ENCODE measurements at places on chromosomes 12 and 14. TPM values are rescaled to one million over a fixed set of nuclear protein-coding genes. Genes with fewer than 3 reads are reported as not detected.

GRCh38 chr14:103547455-103547940, 15.0 kb downstream of the BAG5 start:
- no peak for DNase-seq
- no peaks in the 10 kb centered on the region for H3K27me3 ChIP-seq
- H3K36me3 ChIP-seq = no peaks in the 10 kb centered on the region
- no peak overlapping the region for H3K4me3 ChIP-seq
- peaks cover 12% of the 10 kb centered on the region for H3K4me1 ChIP-seq

ITGB7 gene
- total RNA-seq = 1.3 TPM

SERPINA5 gene
- 0.36 TPM for total RNA-seq

VWF gene
- total RNA-seq = 0.23 TPM

WIF1 gene
- total RNA-seq = not detected

DNA sequence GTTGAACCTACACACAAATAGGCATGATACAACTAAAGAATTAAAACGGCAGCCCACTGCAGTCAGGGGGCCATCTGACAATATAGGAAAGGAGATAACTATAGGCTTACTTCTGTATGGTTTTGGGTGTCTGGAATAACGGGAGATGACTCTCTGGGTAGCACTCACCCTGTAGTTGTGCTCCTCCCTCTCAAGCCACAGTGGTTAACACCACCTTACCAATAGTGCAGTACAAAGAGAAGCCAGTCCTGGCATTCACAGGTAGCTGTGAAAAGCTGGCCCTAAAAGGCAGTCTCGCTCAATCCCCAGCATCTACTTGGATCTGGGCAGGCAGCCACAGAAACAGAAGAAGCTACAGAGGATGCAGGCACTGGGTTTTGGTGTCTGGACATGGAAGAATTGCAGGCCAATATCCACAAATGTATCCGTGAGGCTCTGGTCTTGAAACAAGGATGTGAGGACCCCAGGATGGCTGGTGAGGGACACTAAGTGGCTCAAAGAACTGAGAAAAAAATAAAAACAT, 93.0 kb downstream of the DPF3 start:
- H3K4me1 ChIP-seq = peaks cover 26% of the 10 kb centered on the region
- no peak for DNase-seq
- H3K4me3 ChIP-seq = no peak overlapping the region
- no peaks in the 10 kb centered on the region for H3K27me3 ChIP-seq
- peak overlapping the region; percentile 80 for H3K27ac ChIP-seq

KRT2 gene
- total RNA-seq = not detected

DNA sequence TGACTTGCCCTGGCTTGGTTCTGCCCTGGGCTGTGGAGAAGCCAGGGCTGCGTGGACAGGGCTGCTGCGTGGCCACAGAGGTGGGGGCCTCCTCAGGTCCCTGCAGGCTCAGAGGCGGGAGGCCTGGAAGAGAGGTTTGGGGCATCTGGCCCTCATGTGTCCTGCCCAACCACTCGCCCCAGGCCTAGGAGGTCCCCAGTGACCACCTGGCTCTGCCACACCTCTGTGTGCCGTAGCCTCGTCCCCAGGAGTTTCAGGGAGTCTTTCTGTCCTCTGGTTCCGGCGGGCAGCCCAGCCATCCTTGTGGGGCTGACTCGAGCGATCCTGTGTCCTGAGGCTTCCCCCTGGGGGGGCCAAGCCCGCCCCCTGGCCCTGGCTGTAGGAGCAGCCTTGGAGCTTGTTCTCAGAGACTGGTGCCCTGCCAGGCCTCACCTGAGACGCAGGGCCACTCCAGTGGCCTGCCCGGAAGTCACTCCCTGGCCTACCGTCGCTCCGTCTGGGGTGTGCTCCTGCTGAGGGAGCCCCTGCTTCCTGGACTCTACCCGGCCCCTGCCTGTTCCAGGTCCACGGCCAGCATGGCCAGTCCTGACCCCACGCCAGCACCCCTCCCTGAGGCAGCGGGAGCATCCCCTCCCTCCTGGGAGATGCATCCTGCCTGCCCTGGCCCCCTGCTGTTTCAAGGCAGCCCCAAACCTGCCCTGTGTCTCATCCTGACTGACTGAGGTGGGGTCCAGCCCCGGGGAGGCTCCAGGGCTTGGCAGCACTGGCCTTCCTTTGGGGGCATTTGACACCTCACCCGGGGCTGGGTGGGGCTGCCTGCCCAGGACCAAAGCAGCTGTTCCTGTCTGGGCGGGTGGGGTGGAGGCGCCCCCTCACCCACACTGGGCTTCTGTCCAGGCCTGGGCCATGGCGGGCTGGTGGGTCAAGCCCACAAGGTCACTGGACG, 13.9 kb downstream of the ASPG start:
- DNase-seq = no peak
- H3K4me1 ChIP-seq = no peaks in the 10 kb centered on the region
- no peaks in the 10 kb centered on the region for H3K27me3 ChIP-seq

PZP gene
- not detected for total RNA-seq

KITLG gene
- total RNA-seq = 15.9 TPM

SLC17A8 gene
- total RNA-seq = not detected

DNA sequence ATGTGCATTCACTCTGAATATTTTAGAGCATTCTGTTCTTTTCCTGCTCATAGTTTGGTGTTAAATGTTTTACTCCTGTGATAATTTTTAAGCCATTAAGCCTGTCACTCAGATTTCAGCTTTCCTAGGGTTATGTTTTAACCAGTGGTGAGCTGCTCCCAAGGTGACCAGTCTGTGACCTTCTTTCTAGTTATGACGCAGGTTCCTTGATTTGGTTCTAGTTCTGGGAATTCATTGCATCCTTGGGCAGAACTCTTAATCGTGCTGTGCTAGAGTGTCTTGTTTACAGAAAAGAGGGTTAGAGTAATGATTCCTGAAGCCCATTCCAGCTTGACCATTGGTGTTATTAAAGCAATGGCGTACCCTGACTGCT, 2.2 kb downstream of the GABARAPL1 start:
- H3K4me1 ChIP-seq = peaks cover 7% of the 10 kb centered on the region
- H3K4me3 ChIP-seq = peak overlapping the region; percentile 92
- H3K27me3 ChIP-seq = no peaks in the 10 kb centered on the region
- peak; percentile 50 for DNase-seq
- H3K27ac ChIP-seq = peak overlapping the region; percentile 99

GRCh38 chr14:78950649-78951048, 780.5 kb downstream of the NRXN3 start:
- H3K27me3 ChIP-seq = no peaks in the 10 kb centered on the region
- no peaks in the 10 kb centered on the region for H3K36me3 ChIP-seq
- H3K4me3 ChIP-seq = no peak overlapping the region
- peak; percentile 82 for DNase-seq

GRCh38 chr12:76346798-76347420, 1.3 kb downstream of the BBS10 start:
- no peaks in the 10 kb centered on the region for H3K36me3 ChIP-seq
- DNase-seq = peak; percentile 59
- no peaks in the 10 kb centered on the region for H3K27me3 ChIP-seq

DNA sequence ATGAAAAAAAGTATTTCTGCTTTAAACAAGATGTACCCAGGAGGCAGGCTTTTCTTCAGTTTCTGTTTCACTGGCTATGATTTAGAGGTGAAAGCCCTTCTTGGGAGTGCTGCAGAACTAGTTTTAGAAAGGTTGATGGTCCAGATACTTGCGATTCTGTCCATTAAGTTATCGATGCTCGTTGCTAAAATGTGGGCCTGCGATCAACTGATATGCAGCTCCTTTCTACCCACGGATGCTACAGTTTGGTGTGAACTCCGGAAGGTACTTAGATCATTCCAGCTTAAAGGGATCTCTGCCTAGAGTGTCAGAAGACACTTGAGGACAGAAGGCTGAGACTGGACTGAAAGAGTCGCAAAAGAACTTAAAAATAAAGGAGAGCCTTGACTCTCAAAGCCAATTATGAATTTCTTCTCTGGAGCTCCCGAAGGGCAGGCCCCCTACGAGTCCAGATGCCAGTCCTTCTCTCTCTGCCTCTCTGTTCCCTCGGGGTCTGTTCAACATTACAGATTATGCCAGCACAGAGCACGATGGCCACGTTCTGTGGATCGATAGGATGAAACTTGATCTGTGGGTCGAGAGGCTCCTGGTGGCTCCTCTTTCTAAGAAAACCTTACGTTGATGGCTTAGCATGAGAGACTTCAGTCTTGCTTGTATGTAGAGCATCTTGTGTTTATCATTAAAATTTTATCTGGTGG, 40.0 kb downstream of the FBXW8 start:
- peaks cover 21% of the 10 kb centered on the region for H3K36me3 ChIP-seq
- H3K27ac ChIP-seq = no peak overlapping the region
- H3K27me3 ChIP-seq = no peaks in the 10 kb centered on the region
- DNase-seq = no peak
- H3K4me1 ChIP-seq = no peaks in the 10 kb centered on the region
- H3K4me3 ChIP-seq = no peak overlapping the region

- H3K4me3 ChIP-seq = no peak overlapping the region
- H3K27ac ChIP-seq = no peak overlapping the region
- no peaks in the 10 kb centered on the region for H3K36me3 ChIP-seq
- H3K27me3 ChIP-seq = no peaks in the 10 kb centered on the region
- H3K4me1 ChIP-seq = no peaks in the 10 kb centered on the region
- no peak for DNase-seq
These were observed 593.7 kb downstream of the TMEM121 start for GRCh38 chr14:106120101-106120500.

DNA sequence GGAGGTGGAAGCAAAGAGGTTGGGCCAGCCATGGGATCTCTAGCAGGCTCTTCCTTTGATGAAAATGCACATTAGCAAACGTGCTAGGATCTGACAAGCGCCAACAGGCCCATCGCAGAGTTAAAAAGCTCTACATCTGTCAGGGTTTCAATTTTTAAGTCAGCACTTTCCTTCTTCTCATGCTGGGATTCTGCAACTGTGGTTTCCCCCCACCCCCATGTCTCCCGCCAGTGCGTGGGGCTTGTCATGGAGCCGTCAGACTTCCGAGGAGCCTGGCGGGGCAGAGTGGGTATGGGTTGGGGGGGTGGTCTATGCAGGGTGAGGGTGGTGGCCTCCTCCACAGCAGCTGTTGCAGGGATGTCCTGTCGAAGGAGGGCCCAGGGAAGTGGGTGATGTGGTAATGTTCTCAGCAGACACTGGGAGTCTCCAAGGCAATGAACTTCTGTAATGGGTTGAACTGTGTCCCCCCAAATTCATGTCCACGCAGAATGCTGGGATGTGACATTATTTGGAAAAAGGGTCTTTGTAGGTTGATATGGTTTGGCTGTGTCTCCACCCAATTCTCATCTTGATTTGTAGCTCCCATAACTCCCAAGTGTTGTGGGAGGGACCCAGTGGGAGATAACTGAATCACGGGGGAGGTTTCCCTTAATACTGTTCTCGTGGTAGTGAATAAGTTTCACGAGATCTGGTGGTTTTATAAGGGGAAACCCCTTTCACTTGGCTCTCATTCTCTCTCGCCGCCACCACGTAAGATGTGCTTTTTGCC, 115.2 kb upstream of the MAP1LC3B2 start:
- no peaks in the 10 kb centered on the region for H3K36me3 ChIP-seq
- no peak overlapping the region for H3K4me3 ChIP-seq
- DNase-seq = no peak
- H3K27ac ChIP-seq = no peak overlapping the region
- H3K27me3 ChIP-seq = no peaks in the 10 kb centered on the region

DNA sequence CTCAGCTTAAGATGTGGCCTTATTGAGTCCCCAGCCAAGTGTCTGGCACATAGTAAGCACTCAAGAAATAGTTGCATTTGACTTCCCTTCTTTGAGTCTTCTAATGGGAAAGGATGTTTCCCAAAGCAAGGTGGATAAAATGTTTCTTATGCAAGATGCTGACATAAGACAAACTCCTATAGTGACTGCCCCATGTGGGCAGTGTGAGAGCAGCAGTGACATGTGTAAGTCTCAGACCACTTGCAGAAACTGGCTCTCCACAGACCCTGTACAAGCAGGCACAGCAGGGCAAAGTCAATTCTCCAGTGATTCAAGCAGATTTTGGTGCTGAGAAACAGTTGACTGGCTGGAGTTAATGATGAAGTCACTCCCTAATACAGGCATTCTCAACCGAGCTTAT, 255.3 kb downstream of the ANO2 start:
- H3K4me1 ChIP-seq = no peaks in the 10 kb centered on the region
- no peaks in the 10 kb centered on the region for H3K36me3 ChIP-seq
- H3K27me3 ChIP-seq = no peaks in the 10 kb centered on the region
- no peak overlapping the region for H3K27ac ChIP-seq
- DNase-seq = no peak
- H3K4me3 ChIP-seq = no peak overlapping the region

- H3K4me3 ChIP-seq = no peak overlapping the region
- no peaks in the 10 kb centered on the region for H3K4me1 ChIP-seq
- no peak for DNase-seq
- H3K27me3 ChIP-seq = no peaks in the 10 kb centered on the region
These were observed 34.2 kb upstream of the RNASE1 start for GRCh38 chr14:20836668-20837338.

DNA sequence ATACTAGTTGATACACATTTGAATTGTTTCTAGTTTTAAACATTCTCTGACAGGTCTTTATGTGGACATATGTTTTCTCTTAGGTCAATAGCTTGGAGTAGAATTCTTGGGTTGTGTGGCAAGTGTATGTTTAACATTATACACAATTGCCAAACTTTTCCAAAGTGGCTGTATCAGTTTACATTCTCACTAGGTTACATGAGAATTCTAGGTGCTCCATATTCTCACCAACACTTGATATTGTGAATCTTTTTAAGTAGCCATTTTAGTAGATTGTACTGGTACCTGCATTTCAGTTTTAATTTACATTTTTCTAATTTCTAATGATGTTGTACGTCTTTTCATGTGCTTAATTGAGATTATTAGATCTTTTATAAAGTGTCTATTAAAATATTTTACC, 28.6 kb downstream of the CCDC91 start:
- H3K4me3 ChIP-seq = no peak overlapping the region
- no peaks in the 10 kb centered on the region for H3K27me3 ChIP-seq
- no peak overlapping the region for H3K27ac ChIP-seq
- H3K36me3 ChIP-seq = no peaks in the 10 kb centered on the region

STAB2 gene
- total RNA-seq = not detected

- H3K36me3 ChIP-seq = peaks cover 7% of the 10 kb centered on the region
- H3K27ac ChIP-seq = no peak overlapping the region
- no peak for DNase-seq
- H3K4me1 ChIP-seq = no peaks in the 10 kb centered on the region
- no peak overlapping the region for H3K4me3 ChIP-seq
These were observed 63.6 kb upstream of the MON2 start for GRCh38 chr12:62403031-62403430.

GRCh38 chr12:69052613-69053408, 119.8 kb upstream of the CPM start:
- H3K27me3 ChIP-seq = no peaks in the 10 kb centered on the region
- DNase-seq = peak; percentile 91
- H3K36me3 ChIP-seq = no peaks in the 10 kb centered on the region
- peak overlapping the region; percentile 86 for H3K27ac ChIP-seq
- peak overlapping the region; percentile 32 for H3K4me3 ChIP-seq

SLC22A17 gene
- total RNA-seq = 29.3 TPM

DNA sequence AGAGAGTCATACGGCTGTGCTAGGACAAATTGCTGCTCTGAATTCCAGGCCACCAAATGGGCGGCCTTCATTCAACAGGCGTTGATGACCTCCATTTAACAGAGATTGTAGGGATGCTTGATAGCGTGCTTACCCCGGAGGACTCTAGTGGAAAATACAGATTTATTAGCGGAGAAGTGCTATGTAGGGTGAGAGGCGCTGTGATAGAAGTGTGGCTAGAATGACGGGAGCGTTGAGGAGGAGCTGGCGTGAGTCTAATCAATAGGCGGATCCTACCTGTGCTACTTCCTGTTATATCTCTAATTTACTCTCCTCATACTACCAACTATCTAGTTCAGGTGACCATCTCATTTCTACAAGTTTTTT, 668 bp downstream of the MRPS35 start:
- peaks cover 2% of the 10 kb centered on the region for H3K36me3 ChIP-seq
- no peaks in the 10 kb centered on the region for H3K4me1 ChIP-seq
- no peak for DNase-seq
- H3K4me3 ChIP-seq = peak overlapping the region; percentile 87

ADSS1 gene
- 4.4 TPM for total RNA-seq

RASAL1 gene
- total RNA-seq = 0.43 TPM
